ENCODE measurements at places on chromosomes 1 and 21. TPM values are rescaled to one million over a fixed set of nuclear protein-coding genes. Genes with fewer than 3 reads are reported as not detected.
A peak's percentile ranks its signal among the peaks of the same experiment; 100 is the strongest.

- no peak for DNase-seq
These were observed 64.6 kb upstream of the WDR26 start for GRCh38 chr1:224499204-224499603.

- no peak for DNase-seq
These were observed 321.6 kb downstream of the LMO4 start for GRCh38 chr1:87650306-87650705.

- no peak for DNase-seq
These were observed 14.0 kb downstream of the SLC1A7 start for GRCh38 chr1:53128401-53128800.

DNA sequence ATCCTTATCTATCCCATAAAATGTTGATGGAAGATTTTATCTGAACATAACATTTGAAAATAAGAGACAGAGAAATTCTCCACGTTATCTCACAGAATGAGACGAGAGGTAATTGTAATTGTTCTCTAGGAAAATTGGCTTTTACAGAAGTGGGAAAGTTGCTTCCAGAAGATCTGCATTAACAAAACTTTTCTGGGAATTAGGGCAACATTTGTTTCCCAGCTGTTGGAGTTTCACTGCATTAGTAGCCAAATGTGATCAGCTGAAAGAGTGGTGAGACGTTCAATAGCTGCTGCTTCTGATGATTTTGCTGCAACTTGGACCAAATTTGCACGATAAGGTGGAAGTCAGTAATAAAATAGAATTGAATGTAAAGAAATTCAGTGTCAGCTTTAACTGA is 7.6 kb downstream of the CHODL start:
- no peak for DNase-seq

DNA sequence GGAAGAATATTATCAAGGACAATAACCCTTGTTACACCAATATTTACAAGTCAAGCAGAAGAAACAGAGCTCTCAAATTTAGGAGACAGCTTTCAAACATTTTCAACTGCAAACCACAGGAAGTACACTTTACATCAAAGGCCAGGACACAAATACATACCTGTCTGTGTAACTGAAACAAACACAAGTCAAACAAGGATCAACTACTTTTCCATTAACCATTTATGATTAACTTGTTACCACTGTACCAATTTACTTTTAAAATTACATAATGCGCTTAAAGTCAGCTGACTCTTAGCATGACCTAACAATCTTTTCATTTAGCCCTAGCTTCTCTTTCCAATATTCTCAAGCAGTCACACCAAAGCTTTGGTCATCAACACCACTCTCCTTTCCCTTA is 43.5 kb downstream of the TRIM33 start:
- no peak for DNase-seq

The KIF26B gene
- 29.9 TPM for polyA plus RNA-seq

- DNase-seq = no peak
These were observed 104.8 kb downstream of the SLC45A1 start for GRCh38 chr1:8422510-8423268.

- DNase-seq = no peak
These were observed 7.1 kb downstream of the PHLDA3 start for GRCh38 chr1:201461645-201462441.

DNA sequence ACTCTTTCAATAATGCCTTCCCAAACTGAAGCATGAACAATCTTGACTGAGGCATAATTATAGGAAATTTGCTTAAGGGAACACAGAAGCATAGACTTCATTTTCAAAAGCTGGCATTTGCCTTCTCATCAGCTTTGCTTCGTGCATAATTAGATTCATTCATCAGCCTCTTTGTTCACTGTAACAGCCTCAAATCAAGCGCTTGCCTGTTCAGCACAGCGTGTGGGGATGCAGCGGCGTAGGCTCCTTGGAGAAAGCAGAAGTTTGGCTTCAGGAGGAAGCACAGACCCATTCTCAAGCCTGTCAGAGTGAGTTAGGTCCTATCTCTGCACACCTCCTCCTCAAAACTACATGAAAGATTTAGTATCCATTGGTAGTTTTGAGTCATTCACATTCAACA is 246.4 kb upstream of the MAP1LC3C start:
- DNase-seq = no peak

The GRIK3 gene
- 3.3 TPM for polyA plus RNA-seq

GRCh38 chr1:240136402-240136801 is 44.7 kb downstream of the FMN2 start:
- no peak for DNase-seq

DNA sequence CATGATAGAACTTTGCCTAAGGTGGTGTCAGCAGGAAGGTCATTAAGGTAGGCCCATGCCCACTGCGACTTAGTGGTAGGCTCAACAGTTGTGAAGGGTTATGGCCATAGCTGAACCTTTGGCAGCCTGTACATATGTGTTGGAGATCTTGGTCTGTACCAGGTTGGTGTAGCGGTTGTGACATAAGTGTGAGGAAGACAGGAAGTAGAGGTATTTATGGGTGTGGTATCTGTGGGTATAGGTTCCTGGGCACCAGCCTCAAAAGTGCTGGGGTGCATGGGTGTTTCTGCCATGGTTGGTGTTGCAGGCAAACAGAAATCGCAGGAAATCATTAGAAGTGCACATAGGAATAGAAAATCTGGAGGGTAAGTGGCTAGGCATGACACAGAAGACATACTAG is 18.6 kb upstream of the LRIF1 start:
- DNase-seq = no peak

DNA sequence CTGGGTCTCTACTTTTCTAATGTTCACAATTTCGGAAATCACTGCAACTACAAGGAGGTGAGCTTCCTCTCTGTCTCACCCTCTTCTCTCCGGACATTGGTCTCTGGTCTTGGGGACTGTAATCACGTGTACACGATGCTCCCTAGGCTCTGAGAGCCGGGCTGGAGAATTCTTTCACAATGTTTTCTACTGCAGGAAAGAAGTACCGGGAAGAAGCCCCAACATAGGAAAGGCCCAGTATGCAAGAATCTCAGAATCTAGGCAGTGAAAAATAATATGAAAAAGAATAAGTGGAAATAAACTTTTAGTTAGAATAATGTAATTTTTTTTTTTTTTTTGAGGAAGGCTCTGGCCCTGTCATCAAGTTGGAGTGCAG is 13.5 kb upstream of the HJV start:
- no peak for DNase-seq

GRCh38 chr1:198253668-198254067 is 96.9 kb downstream of the NEK7 start:
- DNase-seq = no peak

GRCh38 chr1:229474509-229474908 is 33.6 kb downstream of the NUP133 start:
- DNase-seq = no peak

The ACOT7 gene
- polyA plus RNA-seq = 36.8 TPM

The ZNF670 gene
- polyA plus RNA-seq = 7.2 TPM

DNA sequence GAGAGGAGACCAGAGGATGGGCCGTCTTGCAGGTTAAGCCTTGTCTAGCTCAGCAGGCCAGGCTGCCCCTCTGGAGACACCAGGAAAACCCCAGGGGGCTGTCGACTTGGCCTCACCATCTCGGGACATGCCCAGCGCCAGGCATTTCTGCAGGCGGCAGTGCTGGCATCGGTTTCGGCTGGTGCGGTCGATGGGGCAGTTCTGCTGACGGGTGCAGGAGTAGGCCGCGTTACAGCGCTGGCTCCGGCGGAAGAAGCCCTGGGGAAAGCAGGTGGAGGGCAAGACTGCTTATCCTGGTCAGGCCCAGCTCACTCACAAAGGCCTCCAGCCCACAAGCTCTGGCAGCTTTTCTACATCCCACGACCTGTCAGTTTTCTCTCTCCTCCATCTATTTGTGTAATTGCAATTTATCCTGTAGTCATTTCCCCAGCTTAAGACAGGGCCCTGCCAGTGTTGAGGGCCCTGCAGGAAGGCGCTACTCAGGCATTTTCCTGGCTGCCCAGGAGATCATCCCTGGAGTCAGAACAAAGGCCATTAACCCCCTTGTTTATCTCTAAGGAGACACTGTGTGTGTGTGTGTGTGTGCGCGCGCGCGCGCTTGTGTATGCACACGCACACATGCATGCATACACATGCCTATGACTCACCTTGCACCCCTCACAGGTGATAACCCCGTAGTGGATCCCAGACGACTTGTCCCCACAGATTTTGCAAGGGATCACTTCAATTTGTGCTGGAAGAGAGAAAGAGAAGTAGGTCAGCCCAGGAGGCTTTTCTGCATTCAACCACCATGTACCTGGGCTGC is 11.5 kb upstream of the LINGO4 start:
- DNase-seq = no peak

DNA sequence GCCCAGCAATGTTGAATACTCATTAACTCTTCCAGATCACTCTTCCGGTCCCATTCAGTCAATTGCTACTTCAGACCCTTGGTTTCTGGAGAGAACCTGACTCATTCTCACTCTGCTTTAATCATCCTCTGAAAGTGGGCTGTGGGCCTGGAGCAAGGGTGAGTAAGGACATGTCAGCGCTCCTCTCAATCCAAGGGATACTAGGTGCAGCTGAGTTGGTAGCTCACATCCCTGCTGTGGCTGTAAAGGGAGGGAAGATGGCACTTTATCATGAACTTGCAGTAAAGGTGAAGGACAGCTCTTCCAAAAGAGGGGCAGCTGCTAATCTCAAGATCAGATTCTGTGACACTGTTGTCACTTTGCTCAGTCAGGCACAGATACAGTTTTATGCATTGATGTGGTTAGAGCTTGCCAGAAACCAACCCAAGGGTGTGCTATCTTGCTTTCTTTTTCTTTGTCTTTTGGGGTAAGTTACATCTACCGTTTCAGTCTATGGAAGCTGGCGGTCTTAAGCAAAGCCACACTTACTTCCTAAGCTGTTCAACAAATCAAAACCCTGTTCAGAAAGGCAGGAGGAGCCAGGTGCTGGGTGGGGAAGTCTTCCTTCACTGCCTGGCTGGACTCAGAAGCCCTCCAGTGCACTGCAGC is 26.5 kb upstream of the NTPCR start:
- DNase-seq = no peak

The LRRIQ3 gene
- polyA plus RNA-seq = 2.3 TPM

The CFHR3 gene
- 0.09 TPM for polyA plus RNA-seq

DNA sequence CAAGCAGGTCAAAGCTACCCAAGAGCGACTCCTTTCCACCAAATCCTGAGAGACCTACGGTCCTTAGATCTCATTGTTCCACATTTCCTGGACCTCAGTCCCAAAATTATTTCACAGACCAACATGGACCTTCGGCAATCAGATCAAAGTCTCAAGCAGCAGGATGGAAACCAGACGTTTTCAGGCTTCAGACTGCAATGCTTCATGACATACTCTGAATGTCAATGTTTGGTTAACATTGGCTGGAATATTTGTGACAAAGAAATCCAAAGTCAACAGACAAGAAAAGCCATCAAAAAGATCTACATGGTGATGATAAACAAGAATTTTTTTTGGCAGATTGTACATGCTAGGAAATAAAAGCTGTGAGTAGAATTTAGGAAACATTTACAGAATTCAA is 1057.3 kb downstream of the ADGRL2 start:
- DNase-seq = peak; percentile 48

DNA sequence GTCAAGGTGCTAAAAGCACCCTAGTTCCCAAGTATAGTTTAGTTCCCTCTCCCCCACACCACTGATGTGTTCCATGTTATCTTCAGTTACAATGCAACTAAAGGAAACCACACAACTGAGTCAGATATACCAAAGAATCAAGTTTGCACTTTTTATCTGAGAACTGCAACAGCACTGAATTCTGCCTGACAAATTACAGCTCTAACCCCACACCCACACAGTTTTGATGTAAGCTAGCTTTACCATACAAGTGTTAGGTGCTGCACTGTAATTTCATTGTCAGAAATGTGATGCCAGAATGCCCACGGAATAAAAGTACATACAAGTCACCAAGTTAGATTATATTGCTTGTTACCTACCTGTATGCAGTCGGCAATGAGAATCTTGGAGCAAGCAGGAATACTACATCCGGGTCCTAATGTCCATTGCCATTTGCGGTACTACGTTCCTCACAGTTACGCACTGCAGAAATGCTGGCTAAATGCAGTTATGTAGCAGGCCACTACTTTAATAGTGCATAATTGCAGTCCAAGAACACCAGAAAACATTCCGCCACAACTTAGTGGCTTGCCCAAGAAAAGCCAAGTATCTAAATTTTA is 12.1 kb downstream of the SFPQ start:
- DNase-seq = no peak

GRCh38 chr1:78468521-78468920 is 22.3 kb upstream of the PTGFR start:
- no peak for DNase-seq

GRCh38 chr1:230565141-230565540 is 77.1 kb upstream of the COG2 start:
- no peak for DNase-seq

DNA sequence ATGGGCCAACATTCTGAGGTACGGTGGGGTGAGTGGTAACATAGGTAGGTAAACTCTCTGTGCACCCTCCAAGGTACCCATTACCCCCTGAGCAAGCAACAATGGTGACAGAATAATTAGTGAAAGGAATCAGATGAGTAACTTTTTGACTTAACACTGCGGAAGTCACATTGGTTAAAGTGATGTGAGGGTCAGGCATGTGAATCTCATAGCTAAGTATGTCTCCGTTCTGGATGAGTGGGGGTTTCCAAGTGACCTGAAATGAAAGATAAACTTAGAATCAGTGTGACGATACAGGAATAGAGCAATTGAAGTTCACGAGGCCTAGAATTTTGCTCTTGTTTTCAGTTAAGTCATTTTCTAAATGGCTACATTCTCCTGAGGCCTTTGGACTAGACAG is 311.7 kb downstream of the KCTD3 start:
- DNase-seq = no peak

DNA sequence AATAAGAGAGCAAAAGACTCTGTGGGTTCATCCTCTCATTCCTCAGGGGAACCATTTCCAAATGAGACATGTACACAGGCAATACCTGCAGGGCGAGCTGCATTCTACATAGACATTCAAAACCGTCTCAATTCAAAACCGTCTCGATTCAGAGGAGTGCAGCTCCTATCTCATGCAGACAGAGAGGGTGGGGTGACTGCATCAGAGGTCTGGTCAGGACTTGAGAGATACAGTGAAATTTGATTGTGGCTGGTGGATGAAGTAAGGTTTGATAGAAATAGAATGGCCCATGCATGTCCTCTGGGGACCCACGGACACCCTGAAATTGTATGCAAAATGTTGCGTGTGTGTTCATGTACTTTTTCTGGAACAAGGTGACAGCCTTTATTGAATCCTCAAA is 27.3 kb downstream of the TEX35 start:
- DNase-seq = no peak

- DNase-seq = no peak
These were observed 37.3 kb upstream of the ARHGEF16 start for GRCh38 chr1:3417082-3417739.

- no peak for DNase-seq
These were observed 651.3 kb downstream of the PTPRC start for GRCh38 chr1:199290186-199290585.

GRCh38 chr1:231899713-231900435 is 273.3 kb downstream of the DISC1 start:
- DNase-seq = no peak

DNA sequence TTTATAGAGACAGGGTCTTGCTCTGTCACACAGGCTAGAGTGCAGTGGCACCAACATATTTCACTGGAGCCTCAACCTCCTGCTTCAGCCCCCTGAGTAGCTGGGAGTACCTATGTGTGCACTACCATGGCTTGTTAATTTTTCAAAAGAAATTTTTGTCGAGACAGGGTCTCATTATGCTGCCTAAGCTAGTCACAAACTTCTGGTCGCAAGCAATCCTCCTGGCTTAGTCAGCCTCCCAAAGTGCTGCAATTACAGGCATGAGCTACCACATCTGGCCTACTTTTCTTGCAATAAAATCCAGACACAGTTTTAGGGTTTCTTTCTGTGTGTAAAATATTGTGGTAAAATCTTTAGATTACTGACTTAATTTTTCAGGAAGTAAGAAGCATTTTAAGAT is 27.9 kb upstream of the NTPCR start:
- no peak for DNase-seq

Data from renal pelvis (tissue), 12 donors.